ENCODE measurements at places on chromosomes 6 and 20.

DNA sequence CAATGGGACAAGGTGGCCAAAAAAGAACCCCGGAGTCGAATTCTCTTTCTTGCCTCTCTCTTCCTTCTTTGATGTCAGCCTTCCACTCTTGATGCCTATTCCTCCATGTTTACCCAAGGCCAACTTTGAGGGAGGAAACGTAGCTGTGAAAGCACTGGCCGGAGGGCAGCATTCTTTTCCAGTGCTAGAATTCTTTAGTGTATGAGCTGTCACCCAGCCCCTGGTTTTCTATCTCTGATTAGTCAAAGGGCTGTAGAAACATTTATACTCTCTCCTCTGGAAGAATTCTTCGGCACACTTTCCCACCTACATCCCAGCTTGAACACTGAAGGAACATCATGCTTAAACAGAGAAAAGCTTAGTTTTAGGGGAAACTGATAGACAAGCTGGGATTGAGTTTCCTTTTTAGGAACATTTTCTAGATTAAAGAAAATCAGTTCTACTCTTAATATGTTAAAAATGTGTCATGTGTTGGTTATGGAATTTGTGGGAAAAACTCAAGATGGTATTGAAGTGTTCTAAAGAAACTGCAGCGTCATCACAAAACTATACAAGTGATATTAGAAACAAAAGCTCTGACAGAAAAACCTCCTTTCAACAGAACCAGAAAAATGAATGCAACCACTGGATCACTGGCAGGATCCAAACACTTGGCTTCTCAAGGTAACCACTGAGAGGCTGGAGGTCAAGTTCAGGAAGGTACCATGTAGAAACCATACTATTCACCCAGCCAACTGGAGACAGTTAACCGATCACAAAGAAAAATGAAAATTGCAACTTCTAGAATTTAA, 20.7 kb upstream of the UTRN start:
- no peak for DNase-seq

DNA sequence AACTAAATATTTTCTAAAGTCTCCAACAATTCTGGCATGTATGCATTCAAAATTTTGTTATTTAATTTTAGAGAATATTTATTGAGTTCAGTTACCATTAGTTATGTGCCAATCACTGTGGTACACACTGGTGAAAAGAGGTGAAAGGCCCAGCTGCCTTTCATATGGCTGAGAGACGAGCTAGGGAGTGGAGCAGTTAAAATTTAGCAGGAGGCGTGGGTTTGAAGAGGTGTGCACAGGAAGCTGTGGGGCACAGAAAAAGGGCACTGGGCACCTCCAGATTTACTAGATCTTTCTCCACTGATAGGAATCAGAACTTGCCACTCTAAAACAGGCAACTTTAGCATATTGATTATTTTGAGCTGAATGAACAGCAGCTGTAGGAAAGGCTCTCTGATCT, 347.1 kb downstream of the CD83 start:
- no peak for DNase-seq

- no peak for DNase-seq
Observed at GRCh38 chr6:12483712-12484111, 193.6 kb downstream of the EDN1 start.

DNA sequence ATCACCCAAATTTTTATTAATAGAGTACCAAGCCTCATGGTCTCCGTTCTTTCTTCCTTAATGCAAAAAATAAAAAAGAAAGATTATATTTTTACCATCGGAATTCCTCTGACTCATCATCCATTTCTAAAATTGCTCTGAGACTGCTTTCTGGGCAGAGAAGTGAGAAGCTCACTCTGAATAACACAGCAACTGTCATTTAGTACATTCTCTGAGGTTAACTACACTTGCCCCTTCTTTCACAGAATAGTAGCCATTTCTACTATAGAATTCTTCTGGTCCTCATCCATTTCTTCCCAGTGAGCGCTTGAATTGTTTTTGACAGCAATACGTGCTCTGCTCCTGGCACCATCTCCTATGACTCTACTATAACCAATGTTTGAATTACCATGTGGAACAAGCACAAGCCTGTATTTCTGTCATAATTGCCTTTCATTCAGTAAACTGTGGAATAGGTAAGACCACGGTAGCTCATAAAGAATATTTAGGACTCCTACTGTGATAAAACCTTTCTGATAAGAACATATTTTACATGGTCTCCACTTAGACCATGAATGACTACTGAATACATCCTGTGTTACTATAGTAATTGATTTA, 435.5 kb upstream of the NRSN1 start:
- DNase-seq: no peak

DNA sequence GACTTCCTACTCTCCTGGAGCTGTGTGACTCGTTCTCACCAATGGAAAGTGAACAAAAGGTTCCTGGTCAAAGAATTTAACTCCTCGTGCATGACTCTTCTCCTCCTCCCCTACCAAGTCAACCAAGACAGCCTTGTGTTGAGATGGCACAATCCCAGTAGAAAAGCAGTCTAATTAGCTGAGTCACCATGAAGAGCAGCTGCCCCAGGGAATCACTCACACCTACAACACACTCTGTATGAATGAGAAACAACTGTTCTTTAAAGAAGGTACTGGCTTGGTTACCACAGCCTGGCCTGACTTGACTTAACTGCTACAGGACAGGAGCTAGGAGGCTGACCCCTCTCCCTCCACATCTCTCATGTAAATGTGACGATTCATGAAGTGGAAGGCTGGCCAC, 2.9 kb upstream of the HLA-DOB start:
- DNase-seq: no peak

DNA sequence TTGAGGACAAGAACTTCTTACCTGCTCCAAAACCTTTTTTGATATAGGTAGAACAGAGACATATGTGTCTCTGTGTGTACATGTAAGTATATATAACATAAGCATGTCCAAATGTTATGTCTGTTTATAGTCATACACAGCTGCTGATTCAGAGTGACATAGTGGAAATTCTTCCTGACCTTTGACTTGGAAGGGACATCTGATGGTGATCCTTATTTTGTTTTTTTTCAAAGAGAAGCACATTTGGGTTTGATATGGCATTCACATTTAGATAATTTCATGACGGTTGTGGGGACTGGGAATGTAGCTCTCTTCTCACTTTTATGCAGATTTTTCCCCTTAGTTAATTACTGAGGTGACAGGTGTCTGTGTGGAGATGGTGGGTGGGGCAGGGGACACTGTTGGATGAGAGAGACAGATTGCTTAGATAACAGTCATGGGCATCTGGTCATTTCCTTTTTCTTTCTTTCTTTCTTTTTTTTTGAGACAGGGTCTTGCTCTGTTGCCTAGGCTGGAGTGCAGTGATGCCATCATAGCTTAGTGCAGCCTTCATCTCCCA, 39.0 kb downstream of the FARS2 start:
- no peak for DNase-seq

DNA sequence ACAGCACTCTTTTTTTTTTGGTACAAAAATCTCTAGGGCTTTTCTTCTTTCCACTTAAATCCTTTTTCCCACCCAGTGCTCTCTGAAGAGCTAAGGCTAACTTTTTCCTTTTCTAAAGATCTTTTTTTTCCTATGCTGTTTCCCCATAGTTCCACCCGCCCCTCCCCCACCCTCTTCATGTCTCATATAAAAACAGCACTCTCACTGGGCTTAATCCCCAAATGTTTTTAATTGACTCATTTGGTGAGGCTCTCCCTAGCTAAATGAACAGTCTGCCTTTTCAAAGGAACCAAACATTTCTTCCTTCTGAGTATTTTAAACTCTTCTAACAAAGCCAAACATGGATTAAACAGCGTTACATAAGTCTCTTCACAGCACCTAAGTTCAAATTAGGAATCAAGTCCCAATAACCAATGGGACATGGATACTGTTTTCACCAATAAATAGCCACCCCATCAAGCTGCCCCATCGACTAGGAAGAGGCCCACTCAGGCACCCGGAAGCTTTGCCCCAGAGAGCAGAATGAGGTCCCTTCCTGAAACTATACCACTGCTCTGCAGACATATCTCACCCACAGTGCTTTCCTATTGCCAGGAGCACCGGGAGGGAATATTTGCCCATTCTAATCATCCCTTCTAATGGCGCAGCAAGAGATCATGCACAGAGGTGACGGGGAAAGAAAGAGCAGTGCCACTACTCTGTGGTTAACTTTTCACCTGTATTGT, 63.7 kb downstream of the ATXN1 start:
- DNase-seq: no peak

DNA sequence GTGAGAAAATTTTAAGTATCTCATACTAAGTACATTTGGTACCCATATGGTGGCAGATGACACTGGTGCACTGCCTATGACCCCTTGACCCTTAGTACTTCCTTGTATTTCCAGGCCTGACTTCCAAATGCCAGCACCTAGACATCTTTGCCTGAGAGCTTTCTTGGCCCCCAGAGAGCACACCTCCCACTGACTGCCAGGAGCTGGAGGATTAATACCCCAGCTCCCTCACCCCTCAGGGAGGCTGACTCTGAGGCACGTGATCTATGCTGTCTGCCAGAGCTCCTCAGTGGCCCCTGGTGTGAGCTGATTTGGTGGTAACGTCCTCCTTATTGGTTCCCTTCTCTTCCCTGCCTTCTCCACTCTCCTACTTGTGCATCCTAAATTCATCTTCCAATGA, 38.0 kb downstream of the BFSP1 start:
- DNase-seq: no peak

GRCh38 chr6:55822005-55822404, 53.4 kb downstream of the BMP5 start:
- DNase-seq: no peak

GRCh38 chr6:5753209-5753608, 253.5 kb downstream of the NRN1 start:
- DNase-seq: no peak

- DNase-seq: no peak
Observed at GRCh38 chr6:15627821-15628220, 35.0 kb downstream of the DTNBP1 start.

DNA sequence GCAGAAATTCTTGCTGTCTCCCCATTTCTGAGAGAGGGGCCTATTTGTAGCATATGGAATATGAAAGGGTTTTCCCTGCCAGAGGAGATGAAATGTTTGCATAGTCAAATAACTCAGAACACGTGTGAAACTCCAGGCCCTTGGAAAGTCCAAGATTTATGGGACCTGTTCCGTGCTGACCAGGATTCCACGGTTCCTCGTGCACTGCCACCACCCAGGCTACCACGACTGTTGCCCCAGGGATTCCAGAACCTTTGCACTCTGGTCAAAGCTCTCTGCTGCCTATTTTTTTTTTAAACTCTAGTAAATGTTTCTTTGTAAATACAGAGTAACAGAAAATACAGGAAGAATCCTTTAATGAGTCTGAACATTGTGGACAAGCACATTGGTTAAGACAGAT, 35.0 kb downstream of the MYLK4 start:
- no peak for DNase-seq

DNA sequence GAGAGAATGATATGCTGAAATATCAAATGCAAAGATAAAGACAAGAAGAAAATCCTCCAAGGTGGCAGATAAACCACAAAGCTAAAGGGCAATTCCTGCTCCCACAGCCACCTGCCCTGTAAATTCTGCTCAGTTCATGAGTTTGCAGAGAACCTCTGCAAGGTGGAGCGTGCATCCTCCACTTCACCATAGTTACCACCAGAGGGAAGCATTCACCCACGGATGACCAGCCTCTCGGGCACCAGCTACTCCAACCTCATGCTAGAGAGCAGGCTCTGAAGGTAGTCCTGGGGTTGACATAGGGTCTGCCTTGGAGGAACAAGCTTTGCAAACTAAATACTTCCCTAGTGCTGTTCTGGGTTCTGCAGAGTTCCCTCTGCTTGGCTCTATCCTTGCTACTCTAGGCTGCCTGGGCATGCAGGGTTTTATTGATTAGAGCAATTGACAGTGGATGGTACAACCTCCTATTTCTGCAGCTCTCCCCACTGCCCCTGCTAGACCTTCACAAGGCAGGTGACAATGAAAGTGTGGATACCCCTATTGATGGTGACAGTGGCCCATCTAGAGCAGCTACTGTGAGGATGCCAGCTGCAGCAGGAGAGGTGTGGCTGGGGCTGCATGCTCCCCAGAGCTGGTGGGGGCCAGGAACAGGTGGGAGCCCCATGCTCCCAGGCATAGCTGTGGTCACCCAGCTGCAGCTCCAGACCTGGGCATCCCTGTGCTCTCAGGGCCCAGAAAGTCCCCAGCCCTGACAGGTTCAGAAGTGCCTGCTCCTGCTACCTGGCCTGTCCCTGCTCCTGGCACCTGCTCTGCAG, 51.1 kb downstream of the GGTLC1 start:
- peak; percentile 66 for DNase-seq

DNA sequence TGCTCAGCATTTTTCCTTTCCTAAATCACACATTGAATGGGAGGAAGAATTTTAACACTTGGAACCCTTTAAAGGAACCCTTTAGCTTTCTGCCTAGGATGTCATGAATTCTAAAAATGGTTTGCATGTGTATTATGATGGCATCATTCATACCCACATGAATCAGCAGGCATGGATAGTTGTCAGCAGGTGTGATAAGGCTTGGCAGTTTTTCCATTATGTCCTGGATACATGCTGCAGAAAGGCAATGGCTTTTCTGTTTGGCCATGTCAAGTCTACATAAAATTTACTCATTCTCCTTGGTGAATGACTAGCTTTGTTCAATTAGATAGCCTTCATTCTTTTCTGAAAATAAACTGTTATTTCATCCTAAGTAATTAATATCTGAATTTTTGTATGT, 353.7 kb downstream of the GRIK2 start:
- DNase-seq: no peak

- DNase-seq: no peak
Observed at GRCh38 chr6:166330612-166331011, 11.7 kb downstream of the SFT2D1 start.

GRCh38 chr6:163427498-163428254, 13.2 kb downstream of the QKI start:
- no peak for DNase-seq

- DNase-seq: no peak
Observed at GRCh38 chr6:31007694-31008093, 2.6 kb upstream of the MUC22 start.

DNA sequence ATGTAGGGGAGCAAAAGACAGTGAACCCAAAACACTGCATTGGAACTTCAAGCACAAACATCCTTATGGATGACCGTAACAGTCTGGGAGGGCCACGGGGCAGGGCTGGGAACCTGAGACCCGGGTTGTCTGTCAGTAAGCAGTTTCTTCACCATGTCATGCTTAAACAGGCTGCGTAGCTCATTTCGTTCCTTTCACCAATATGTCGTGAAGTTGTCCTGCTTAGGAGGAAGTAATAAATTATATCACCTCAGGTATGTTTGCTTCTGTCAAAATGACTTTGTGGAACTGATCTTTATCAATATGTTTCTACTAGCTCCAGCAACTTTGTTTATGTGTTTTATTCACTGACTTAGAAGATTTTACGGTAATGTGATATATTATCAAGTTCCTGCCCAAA, 12.4 kb upstream of the MAK start:
- DNase-seq: no peak

GRCh38 chr6:3451498-3451897, 5.4 kb downstream of the SLC22A23 start:
- no peak for DNase-seq
